Cerebellar nuclear complex (tissue), 1 donor: ENCODE measurements at places on chromosomes 3 and 15.

DNA sequence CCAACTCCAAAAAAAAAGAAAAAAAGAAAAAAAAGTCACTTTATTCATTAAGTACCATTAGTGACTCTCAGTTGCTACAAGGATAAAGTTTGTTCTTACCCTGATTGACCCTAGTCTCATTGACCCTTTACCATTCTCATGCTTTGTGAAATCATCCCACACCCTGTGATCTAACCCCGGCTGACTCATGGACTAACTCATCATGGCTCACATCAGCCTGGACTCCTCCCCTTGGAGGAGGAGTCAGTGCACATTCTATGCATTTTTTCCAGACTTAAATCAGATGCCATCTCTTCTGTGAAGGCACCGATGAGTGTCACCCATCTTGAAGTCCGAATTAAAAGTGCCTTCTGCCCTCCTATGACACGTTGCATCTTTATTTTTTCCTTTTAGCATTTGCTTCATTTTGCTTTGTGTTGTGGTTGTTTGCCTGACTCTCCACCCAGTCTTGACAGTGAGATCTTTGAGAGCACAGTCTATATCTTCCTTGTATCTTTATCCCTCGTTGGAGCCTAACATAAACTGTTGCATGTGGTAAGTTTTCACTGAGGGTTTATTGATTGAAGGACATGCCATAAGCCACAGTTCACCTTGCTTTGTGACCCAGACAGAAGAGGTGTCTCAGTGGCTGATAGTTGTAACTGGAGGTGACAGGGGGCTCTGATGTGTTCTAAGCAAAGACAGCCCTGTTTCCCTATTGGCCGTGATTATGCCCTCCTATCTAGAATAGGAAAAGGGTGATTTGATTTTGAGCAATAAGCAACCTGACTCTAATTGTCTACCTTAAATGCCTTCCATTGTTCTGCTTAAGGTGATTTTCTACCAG is 72.1 kb downstream of the IL1RAP start:
- no peak for DNase-seq

GRCh38 chr3:178062126-178062525 is 474.1 kb upstream of the KCNMB2 start:
- no peak for DNase-seq

GRCh38 chr15:79086814-79087213 is 3.8 kb downstream of the RASGRF1 start:
- no peak for DNase-seq

DNA sequence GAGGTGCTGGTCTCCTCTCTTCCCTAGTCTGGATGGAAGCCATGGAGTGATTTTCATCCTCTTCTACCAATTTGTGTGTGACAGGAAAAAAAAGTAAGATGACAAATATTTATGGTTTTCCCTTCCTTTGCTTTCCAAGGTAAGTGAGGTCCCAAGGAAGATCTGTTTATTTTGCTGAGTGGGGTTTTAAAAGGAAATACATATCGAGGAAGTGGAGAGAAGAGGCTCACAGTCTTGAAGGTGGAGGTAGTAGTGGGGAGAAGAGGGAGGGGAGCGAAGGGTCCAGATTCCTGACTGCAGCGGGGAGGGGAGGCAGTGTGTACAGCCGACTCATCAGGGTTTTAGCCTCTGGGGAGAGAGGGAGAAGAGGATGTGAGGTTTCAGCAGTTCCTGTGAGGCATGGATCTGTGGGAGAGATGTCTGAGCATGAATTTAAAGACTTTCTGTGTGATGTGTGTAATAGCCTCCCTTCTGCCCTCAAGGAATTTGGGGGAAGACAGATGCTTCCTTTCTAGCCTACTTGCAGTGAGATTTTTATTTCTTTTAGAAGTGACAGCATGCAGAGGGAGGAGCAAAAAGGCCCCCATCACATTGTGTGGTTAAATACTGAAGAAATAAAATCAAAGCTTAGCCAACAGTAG is 272.4 kb downstream of the THRB start:
- DNase-seq, result no peak

DNA sequence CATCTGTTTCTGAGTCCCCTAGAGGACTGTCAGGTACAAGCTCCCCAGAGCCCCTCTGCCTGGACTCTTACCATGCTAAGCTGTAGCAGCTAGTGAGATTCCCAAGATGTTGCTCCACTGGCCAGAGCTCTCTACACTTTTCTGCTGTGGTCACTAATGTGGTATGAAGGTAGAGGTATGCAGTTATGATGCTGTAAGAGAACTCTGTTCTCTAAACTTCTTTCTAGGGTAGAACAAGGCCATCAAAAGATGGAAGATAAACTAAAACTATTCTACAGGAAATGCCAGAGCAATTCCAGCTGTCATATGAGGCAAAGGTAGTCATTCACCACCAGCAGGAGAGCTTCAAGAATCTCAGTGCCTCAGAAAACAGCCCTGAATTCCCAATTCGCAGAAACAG is 517.4 kb upstream of the ARRDC4 start:
- no peak for DNase-seq
